ENCODE measurements at places on chromosomes 13 and 19.

DNA sequence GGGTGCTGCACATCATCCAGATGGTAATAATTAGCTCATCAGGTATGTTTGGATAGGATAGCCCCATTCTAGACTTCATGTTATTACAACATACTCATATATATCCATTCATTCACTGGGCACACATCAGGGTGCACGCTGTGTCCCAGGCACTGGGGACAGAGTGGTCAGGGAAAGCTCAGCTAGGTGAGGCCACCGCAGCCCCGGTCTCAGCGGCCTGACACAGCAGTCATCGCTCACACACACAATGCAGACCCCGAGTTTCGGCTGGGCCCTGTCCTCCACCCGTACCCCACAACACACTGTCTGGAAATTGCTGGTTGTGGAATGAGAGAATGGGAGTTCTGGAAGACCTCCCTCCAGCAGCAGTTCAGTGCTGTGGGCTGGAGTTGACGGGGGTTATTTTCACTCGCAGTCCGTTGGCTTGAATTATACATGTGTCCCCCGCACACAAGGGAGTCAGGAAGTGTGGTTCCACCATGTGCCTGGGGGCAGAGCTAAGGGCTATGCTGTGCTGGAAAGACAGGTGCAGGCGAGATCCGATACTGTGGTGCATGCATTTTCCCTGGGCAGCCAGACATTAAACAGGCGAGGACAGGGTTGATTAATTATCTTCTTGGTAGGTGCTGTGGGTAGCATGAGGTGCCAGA, 257.6 kb downstream of the TEX29 start:
- no peak for DNase-seq

DNA sequence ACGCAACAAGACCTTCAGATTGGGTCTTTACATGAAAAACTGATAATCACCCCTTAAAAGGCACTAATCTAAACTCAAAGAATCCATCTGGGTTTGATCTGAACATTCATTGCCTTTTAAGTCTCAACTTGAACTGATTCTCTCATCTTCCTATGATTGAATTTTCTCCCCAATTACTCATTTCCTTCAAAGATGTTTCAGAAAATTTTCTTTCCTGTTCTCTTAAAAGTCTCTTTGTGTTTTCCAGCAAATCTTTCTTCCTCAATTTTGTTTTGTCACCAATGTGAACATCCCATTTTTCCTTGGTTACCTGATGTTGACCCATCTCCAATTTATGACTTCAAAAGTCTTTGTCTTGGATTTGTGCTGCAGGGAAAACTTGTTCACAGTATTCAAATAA, 234.3 kb downstream of the DACH1 start:
- no peak for DNase-seq

DNA sequence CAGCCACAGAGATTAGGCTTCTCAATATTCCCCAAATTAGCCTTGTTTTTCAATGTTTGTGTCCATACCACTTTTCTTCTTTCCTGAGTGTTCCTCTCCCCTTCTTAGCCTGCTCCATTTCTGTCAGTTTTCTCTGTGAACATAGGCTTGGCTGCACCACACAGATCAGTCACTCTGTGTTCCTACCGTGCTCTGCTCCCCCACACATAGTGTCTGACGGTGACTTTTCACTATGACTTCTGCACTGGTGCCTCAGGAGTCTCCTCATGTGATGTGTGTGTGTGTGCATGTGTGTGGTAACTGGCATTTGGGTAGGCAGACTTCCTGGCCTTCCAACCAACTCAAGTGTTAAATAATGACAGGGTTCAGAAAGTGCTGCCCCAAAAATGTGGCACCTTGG, 47.9 kb upstream of the MYCBP2 start:
- DNase-seq, result peak; percentile 13

- DNase-seq, result no peak
Observed at GRCh38 chr13:93715866-93716265, 489.3 kb downstream of the GPC6 start.

GRCh38 chr13:112330479-112331381, 45.4 kb upstream of the SPACA7 start:
- no peak for DNase-seq

DNA sequence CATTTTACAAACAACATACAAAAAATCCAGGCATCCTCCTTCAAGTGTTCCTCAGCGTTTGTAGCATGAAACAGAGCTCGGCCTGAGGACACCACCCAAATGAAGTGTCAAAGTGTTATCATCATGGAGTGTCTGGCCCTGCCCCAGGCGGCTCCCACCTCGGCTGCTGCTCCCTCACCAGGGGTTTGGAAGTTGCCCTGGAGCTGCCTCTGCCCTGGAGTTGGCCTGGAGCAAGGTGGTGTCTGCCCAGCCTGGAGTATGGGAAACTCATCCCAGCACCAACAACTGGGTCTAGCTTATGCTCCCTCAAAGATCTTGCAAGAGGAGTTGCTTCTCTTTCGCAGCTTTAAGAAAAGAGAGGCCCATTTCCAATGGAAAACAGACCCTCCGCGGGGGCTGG, 120.4 kb downstream of the FOXO1 start:
- DNase-seq, result no peak

- peak; percentile 55 for DNase-seq
Observed at GRCh38 chr19:47226426-47227351, 4.3 kb downstream of the BBC3 start.

GRCh38 chr13:106628936-106629659, 61.2 kb upstream of the ARGLU1 start:
- DNase-seq, result no peak

- DNase-seq, result no peak
Observed at GRCh38 chr19:2089001-2089711, 7.0 kb downstream of the MOB3A start.

- DNase-seq, result no peak
Observed at GRCh38 chr19:11949201-11949600, 15.6 kb upstream of the ZNF763 start.

- no peak for DNase-seq
Observed at GRCh38 chr13:75263741-75264407, 218.1 kb downstream of the TBC1D4 start.

- DNase-seq, result no peak
Observed at GRCh38 chr13:21039097-21039800, 22.1 kb downstream of the LATS2 start.

- no peak for DNase-seq
Observed at GRCh38 chr13:111037927-111038326, 77.2 kb upstream of the ARHGEF7 start.

- no peak for DNase-seq
Observed at GRCh38 chr13:36789061-36789460, 30.0 kb upstream of the RFXAP start.

DNA sequence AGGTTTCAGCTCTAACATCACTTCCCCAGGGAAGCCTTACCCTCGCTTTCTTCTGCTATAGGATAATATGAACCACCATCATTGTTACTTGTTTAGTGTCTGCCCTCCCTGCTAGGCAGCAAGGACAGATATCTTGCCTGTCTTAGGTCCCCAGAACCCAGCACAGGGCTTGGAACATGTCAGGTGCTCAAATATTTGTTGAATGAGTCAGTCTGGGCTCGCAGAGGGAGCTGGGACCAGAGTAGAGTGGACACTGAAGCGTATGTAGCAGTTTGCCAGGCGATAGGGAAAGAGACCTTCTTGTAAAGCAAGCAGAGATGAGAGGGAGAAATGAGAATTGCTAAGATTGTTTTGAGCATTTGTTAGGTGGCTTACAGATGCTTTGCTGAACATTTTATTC, 11.7 kb downstream of the BCKDHA start:
- DNase-seq, result no peak

- no peak for DNase-seq
Observed at GRCh38 chr13:35468195-35468594, 8.3 kb downstream of the MAB21L1 start.

DNA sequence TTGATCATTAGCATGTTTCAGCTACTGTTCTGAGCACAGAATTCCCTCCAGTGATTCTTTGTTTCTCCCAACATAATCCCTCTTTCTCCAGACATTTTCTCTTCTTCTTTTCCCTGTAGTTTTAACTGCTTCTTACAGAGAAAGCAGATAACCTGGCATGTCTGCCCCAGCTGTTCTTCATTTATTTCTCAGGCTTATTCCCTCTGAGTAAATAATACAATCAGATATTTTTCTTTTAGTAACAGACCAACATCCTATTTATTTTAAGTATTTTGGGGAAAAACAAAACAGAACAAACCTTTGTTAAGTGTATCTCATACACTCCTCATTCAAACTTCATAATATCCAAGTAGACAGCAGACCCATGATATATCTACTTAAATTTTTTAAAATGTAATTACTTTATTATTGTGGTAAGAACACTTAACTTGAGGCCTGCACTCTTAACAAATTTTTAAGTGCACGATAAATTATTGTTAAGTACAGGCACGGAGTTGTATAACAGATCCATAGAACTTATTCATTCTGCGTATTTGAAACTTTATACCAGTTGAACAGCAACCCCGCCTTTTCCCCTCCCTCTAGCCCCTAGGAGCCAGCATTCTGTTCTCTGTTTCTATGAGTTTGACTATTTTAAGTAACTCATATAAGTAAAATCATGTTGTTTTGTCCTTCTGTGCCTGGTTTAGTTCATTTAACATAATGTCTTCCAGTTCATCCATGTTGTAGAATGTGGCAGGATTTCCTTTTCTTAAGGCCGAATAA, 540.0 kb downstream of the LMO7 start:
- no peak for DNase-seq

DNA sequence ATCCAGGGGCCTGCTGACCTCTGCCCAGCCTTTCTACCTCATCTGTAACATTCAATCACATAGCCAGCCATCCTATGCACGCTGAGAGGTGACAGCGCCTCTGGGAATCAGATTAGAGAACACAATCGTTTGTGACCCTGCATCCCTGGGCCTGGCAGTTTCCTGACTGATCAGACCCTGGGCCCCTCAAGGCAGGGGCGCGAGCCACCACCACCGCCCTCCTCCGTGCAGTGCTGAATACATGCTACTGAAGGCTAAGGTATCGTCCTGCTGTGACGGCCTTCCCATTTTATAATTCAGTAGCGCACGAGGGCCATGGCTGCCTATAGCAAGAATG, 1.3 kb downstream of the TMTC4 start:
- peak; percentile 11 for DNase-seq

GRCh38 chr13:31250435-31250834, 50.7 kb downstream of the B3GLCT start:
- DNase-seq, result no peak

DNA sequence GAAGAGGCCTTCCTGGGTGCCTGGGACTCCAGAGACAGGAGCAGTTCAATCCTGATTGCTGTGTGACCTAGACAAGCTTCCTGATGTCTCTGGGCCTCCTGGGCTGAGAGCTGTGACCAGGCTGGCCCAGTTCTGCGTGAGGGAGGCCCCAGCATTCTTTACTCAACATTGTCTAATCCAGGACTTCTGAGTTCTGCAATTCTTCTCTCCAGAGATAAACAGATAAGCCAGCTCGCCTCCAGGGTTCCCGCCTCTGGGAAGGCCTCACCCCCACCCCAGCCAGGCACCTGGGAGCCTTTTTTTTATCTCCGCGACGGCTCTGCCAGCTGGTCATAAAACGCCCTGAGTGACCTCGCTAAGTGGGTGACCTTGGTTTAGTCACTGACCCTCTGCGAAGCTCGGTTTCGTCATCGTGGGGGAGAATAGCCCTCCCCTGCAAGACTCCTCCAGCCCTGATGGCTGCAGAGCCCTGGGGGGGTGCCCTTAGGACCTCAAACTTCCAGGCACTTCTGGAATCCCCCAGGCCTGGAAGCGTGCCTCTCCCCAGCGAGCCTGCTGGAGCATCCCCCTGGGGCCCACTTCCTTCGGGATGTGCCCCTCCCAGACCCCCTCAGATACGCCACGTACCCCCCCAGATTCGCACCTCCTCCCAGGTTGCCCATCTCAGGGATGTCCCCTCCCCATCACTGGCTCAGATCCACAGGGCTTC, 1.9 kb downstream of the SULT2B1 start:
- no peak for DNase-seq

DNA sequence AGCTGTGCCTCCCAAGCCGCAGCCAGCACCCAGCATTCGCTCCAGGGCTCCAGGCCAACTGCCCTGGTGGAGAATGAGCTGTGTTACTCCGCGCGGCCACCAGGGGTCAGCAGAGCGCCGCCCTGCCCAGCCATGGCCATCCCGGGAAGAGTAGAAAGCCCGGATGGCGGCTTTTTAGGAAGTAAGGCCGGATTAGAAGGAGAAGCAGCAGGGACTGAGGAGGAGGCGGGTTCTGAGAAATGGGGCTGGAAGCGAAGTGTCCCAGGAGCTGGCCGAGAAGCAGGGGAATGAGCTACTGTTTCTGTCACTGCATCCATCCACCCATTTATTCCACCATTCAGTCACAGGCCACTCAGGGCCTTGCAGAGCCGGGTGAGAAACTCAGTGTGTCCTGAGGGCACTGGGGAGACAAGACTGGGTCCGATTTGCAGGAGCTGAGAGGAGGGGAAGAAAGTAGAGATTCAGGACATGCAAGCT, 6.6 kb upstream of the NPAS1 start:
- DNase-seq, result peak; percentile 74

- no peak for DNase-seq
Observed at GRCh38 chr13:51347099-51347498, 7.6 kb downstream of the SERPINE3 start.

DNA sequence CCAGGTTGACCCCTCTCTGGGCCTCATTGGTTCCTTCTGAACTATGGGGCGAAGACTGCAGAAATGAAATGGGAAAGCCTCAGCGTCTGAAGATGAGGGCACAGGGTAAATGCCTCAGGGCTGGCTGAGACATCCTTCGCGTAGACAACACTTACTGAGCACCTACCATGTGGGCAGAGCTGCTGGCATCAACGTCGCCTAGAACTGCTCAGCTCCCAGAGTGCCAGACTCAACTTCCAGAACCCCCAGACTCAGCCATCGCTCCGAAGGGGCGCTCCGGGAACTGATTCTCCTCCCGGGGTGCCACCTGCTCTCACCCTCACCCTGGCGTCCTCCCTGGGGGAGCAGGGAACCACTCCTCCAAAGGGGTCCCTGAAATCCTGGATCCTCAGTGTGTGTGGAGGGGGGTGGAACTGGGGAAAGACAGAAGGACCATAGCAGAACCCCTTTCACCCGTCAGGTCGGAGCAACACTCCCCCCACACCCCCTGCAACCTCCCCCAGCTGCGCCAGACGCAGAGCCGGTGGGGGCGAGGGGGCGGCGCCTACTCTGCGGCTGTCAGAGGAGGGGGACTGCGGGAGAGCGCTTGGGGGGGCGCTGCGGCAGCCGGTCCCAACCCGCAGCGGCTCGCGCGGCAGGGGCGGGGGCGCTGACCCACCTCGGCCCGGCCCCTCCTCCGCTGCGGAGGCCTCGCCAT, 8.2 kb upstream of the NFIC start:
- DNase-seq, result no peak

GRCh38 chr13:19781526-19781925, 1.2 kb downstream of the PSPC1 start:
- peak; percentile 21 for DNase-seq

- DNase-seq, result no peak
Observed at GRCh38 chr19:15859187-15859586, 38.7 kb downstream of the CYP4F2 start.

- no peak for DNase-seq
Observed at GRCh38 chr19:1980091-1980808, 35.3 kb downstream of the BTBD2 start.

DNA sequence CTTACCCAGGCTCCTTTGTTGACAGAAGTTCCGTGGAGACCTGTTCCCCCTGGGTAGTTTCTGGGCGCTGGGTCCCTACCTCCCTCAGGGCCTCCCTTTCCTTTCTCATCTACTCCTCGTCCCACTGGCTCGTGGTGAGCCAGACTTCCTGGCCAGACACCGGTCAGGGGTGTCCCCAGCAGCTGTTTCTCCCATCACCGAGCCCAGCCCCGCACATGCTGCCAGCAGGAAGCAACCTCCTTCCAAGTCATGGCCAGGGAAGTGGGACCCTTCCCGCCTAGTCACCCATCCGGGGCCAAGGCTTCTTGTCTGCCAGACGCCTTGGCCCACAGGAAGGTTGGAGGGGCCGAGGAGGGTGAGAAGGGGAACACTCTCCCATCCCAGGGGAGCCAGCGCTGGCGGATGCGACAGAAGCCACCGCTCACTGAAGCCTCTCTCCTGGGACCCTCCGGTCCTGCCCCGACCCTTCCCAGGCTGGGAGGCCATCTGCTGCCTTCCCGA, 5.7 kb downstream of the PAK4 start:
- DNase-seq, result no peak

Data from activated CD4-positive, alpha-beta T cell treated with anti-CD3 and anti-CD28 coated beads for 48 hours (primary cell).